ENCODE measurements at places on chromosomes 2 and 18.

- DNase-seq, result no peak
Observed at GRCh38 chr2:70817284-70817954, 3.0 kb downstream of the CLEC4F start.

DNA sequence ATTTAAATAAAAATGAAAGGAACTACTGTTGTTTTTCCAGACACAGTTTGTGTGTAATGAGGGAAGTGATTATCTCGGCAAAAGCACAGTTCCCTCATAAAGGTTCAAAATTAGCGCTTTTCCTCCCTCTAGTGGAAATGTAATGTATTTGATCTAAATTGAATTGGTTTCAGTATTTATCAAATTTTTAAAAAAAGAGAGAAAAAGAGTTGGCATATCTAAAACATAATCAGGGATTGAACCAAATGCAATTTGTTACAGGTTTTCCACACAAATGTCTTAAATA lies 37.5 kb downstream of the CMPK2 start:
- peak; percentile 32 for DNase-seq

GRCh38 chr2:216845426-216845825 lies 14.4 kb downstream of the TNP1 start:
- DNase-seq, result no peak

DNA sequence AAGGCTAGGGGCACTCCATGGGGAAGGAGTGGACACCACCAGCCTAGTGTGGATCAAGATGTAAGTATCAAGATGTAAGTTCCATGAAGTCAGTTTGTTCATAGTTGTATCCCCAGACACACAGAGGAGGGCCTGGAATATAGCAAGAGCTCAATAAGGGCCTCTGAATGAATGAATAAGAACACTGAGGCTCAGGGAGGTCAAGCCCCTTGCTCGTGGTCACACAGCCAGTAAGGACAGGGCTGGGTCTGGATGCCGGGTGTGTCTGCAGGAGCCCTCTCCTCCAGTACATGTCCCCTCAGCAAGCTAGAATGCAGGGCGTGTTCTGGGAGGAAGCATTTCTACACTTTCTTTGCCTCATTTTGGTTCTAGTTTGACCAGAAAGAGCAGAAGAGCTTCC lies 2.9 kb downstream of the RUFY4 start:
- DNase-seq, result no peak

DNA sequence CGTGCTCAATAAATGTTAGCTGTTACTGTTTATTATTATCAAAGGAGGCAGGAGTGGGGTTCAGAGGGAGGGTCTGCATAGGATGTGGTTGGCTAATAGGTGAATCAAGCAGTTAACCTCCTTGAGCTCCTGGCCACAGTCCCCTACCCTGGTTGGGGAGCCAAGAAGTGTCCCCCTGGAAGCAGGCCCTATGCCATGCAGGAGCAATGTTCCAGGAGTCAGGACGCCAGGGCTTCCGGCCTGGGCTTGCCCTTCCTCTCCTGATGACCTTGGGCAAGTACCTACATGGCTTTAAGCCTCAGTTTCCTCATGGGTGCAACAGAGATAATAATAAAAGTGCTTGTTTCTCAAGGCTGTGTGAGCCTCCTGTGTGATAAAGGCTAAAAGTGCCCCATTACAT lies 84.9 kb downstream of the DYSF start:
- DNase-seq, result no peak

DNA sequence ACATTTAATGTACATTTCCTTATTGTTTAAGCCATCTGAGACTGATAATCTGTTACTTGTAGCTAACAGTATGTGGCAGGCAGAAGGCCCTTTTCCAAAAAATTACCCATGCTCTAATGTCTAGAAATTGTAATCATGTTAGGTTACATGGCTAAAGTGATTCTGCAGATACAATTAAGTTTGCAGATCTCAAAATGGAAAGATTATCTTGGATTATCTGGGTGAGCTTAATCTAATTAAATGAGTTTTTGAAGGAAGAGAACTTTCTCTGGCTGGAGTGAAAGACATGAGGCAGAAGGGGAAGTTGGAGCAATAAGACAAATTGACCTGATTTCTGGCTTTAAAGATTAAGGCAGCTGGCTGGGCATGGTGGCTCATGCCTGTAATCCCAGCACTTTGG lies 76.3 kb downstream of the MBD2 start:
- no peak for DNase-seq

DNA sequence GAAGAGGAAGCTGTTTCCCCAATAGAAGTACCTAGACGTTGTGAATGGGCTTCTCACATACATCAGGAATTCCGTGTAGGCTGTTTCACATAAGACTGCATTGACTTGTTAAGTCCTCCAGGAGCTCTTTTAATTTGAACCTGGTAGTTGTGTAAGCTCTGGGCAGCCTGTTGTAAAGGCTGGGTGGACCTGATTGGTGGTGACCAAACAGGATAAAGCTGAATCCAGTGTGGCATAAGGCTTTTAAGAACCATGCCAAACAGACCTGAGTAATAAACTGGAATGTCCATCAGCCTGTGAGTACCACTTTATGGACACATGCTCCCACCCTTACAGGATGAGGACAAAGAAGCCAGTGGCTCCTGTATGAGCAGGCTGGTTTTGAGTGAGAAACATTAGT lies 24.1 kb downstream of the RMND5A start:
- DNase-seq, result no peak

DNA sequence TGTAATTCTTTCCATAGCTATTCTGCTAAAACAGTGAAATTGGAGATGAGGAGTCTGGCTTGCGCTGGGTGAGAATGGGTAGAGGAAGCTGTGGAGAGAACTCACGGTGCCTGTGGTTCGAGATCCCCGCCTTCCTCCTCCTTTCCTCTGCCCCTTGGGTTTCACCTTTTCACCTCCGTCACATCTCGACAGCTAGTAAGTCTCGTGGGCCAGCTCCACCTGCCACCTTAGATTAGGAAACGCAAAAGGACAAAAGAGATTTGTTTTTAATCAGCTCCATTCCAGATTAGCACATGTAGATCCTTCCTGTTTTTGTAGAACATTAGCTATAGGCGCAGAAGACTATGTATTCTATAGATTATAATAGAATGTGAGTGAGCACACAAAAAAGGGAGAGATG lies 20.6 kb downstream of the TRIB2 start:
- DNase-seq, result no peak

GRCh38 chr2:15391751-15392150 lies 169.4 kb downstream of the NBAS start:
- no peak for DNase-seq

- DNase-seq, result no peak
Observed at GRCh38 chr2:11357428-11357972, 13.1 kb upstream of the ROCK2 start.

DNA sequence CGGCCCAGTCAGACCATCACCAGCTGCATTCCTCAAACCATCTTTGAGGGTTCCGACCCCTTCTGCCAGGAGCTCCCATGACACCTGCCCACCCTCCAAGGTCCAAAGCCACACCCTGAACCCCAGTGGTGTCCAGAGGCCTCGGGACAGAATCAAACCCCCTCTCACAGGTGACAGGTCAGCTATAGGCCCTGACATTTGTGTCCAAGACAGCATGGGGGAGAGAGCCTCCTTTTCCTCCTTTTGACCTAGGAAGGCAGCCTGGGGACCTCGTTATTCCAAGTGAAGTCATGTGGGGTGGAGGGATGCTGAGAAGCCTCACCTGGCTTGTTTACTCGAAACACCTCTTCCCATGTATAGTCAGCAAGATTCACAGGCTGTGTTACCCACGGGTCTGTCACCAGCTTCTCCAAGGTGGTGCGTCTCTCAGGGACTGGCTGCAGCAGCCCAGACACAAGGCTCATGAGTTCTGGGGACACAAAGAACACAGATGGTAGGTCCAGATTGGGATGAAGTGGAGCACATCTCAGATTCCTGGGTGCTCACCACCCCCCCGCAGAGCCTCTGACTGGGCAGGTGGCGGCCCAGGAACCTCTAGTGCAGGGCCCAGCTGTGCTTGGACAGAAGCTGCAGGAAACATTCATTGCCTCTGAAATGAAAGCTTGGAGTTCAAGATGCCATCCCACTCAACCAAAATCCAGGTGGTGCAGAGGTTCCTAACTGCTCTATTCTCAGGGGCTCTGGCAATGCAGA lies 5.1 kb upstream of the MTERF4 start:
- no peak for DNase-seq

- no peak for DNase-seq
Observed at GRCh38 chr18:23712445-23712844, 23.2 kb downstream of the LAMA3 start.

DNA sequence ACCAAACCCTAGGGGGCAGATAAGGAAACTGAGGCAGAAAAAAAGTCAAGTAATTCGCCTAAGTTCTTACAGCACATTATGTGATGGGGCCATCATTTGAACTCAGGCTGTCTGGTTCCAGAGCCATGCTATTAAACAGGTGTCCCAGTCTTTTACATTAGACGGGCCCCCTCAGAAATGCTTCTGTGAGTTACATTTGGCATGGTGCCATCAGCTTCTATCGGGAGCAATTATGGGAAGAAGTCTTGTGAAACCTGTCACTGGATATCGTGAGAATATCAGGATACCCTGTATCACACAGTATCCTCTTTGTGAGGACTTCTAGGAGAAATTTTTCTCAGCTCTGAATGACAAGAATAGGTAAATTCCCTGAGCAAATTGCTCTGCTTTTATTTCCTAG lies 143.7 kb upstream of the NOSTRIN start:
- no peak for DNase-seq

GRCh38 chr2:97714084-97714949 lies 941 bp downstream of the ZAP70 start:
- no peak for DNase-seq

DNA sequence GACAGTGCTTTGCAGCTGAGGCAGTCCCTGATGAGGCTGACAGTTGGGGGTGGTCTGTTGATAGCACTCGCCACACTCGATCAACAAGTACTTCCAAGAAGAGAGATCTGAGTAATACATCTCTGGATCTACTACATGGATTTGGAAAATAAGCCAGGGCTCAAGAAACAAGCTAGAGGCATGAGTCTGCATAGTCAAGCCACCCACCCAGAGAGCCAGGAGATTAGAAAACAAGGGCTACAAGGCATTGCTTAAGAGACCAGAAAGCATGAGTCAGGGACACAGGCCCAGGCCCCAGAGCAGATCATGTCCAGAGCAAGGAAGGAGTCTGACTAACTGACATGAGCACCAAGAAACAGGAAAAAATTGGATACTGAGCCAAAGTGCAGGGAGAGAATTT lies 196.9 kb upstream of the CWC22 start:
- no peak for DNase-seq

Measured in left renal pelvis (tissue), 4 donors.